ENCODE measurements at places on chromosomes 16 and 17.

DNA sequence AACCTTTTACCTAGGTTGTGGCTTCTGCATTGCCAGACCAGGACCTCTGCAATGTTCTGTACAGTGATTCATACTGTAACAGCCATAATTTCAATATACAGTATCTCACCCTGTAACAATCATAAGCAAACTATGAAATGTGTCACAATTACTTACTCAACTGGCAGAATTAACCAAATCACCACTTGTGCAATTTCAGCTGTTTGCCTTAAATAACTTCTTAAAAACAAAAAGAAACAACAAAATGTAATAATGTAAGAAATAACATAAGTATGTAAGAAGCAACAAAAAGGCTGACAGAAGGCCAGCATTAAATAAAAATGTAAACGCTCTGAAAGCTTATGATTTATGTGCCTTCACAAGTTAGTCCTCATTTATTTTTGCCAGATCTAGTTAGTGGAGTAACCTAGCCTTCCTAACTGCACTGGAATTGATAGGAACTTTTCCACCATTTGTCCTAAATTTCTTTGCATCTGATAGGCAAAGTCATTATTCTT lies 96.9 kb downstream of the SKAP1 start:
- DNase-seq, result no peak

- no peak for DNase-seq
Observed at GRCh38 chr17:33106525-33107165, 115.0 kb downstream of the SPACA3 start.

- no peak for DNase-seq
Observed at GRCh38 chr16:69522041-69522578, 43.7 kb upstream of the NFAT5 start.

DNA sequence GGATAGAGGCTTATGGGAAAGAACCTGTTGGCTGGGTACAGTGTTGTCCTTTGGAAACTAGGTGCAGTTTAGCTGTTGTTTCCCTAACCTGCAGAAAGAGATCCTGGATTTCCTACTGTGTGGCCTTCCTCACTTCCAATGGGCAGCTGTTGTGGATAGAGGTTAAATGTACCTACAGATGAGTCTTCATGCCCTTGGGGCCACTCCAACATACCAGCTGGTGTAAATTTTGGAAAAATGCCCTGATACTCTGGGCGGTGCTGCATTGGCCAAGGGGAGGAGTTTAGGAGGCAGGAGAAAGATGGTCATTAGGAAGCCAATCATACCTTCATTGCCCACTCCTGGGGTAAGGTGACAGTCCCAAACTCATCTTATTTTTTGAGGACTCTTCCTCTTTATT lies 70.2 kb downstream of the SNX11 start:
- no peak for DNase-seq

GRCh38 chr16:17168181-17168580 lies 302.6 kb downstream of the XYLT1 start:
- no peak for DNase-seq

GRCh38 chr17:76076765-76077583 lies 2.0 kb upstream of the ZACN start:
- no peak for DNase-seq

Measured in hypothalamus (tissue), 51 donors.